Sigmoid colon (tissue), 7 donors: ENCODE measurements at places on chromosomes 2 and 18.
A peak's percentile ranks its signal among the peaks of the same experiment; 100 is the strongest.

GRCh38 chr2:103284750-103285149 is 522.9 kb downstream of the TMEM182 start:
- DNase-seq = no peak

GRCh38 chr2:45651415-45652089 is at the start of gene PRKCE:
Gene PRKCE, plus strand, starts transcription at chr2:45651675.
- peak; percentile 87 for DNase-seq

DNA sequence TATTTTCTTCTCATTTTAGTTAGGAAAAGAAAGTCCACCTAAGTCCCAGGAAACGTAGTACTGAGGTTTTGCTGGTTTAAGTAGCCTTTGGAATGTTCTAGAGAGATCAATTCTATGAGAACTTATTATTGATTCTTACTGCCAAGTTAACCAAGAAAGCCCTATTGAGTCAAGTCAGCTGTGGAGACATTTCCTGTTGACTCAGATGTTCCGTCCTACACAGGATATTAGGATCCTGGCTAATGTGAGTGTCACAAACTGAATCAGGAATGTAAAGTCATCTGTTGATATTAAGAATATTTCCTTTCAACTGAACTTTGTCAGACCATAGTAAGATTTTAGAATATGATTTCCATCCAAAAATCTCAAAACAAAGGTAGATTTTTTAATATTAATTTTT is 654.3 kb downstream of the LRRTM4 start:
- DNase-seq = no peak

- no peak for DNase-seq
Observed at GRCh38 chr2:219422952-219423534, 4.9 kb downstream of the DES start.

- DNase-seq = no peak
Observed at GRCh38 chr2:85222792-85223191, 89.6 kb downstream of the TCF7L1 start.

- no peak for DNase-seq
Observed at GRCh38 chr2:74343316-74343715, at the start of gene SLC4A5. Gene SLC4A5, minus strand, starts transcription at chr2:74343416. Its CDS starts 28,393 bp downstream, at chr2:74315023.

- no peak for DNase-seq
Observed at GRCh38 chr18:23684515-23685197, 4.6 kb upstream of the LAMA3 start.

- DNase-seq = no peak
Observed at GRCh38 chr2:239271471-239271870, 129.3 kb downstream of the HDAC4 start.

GRCh38 chr2:18501729-18502128 is 58.7 kb downstream of the RDH14 start:
- DNase-seq = no peak

- DNase-seq = no peak
Observed at GRCh38 chr2:143686585-143687164, 557.5 kb downstream of the ARHGAP15 start.

- DNase-seq = no peak
Observed at GRCh38 chr2:126894082-126894481, 4.6 kb upstream of the TEX51 start.

- peak; percentile 83 for DNase-seq
Observed at GRCh38 chr2:38499548-38500282, 103.0 kb downstream of the HNRNPLL start.

DNA sequence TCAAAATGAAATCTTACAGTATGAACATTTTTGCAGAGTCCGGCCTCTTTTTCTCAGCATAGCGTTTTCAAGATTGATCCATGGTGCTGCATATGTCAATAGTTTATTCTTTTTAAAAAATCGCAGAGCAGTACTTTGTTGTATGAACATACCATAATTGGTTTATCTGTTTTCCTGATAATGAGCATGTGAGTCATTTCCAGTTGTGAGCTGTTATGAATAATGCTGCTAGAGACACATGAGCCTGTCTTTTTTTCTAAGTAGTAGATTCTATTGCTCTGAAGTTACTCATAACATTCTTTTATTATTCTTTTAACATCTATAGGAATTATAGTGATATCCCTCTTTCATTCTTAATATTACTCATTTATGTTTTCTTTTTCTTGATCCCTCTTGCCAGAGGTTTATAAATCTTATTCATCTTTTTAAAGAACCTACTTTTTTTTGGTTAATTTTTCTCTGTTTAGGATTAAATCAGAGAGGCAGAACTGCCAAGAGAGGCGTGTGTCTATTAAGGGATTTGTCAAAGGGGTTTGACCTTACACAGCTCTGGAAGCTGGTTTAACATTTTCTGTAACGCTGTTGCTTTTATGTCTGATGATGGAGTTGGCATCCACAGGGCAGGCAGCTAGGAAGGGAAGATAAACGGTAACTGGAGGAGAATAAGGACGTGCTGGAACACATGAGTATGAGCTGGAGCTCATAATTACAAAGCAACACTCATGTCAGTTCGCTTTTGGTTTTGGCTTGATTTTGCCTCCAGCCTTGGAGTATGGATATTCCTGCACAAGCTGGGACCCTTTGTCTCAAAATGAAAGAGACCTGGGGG is 47.4 kb downstream of the MGAT5 start:
- no peak for DNase-seq

- DNase-seq = no peak
Observed at GRCh38 chr18:56545464-56545863, 92.9 kb downstream of the TXNL1 start.

DNA sequence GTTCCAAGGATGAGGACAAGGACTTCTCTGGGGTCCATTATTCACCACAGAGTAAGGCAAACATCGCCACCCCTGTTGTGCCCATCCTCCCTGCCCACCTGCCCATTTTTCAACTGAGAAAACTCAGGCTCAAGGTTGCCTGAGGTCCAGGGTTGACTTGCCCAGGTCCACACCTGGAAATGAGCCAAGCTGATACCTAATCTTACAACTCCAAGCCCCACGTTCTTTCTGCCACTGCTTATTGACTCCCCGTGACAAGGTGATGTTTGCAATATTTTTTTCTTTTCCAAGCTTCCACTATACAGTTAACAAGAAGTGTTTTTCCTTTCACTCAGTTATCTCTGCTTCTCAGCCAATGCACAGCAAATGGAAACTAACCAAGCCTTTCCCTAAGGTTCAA is 39.0 kb downstream of the RNF152 start:
- no peak for DNase-seq

- no peak for DNase-seq
Observed at GRCh38 chr18:37553633-37554398, 11.8 kb downstream of the CELF4 start.

GRCh38 chr2:62306751-62307468 is 111.0 kb downstream of the B3GNT2 start:
- DNase-seq = no peak

GRCh38 chr18:79681484-79682387 is 2.1 kb downstream of the CTDP1 start:
- no peak for DNase-seq

GRCh38 chr2:186032102-186032738 is 293.6 kb downstream of the FSIP2 start:
- DNase-seq = no peak

DNA sequence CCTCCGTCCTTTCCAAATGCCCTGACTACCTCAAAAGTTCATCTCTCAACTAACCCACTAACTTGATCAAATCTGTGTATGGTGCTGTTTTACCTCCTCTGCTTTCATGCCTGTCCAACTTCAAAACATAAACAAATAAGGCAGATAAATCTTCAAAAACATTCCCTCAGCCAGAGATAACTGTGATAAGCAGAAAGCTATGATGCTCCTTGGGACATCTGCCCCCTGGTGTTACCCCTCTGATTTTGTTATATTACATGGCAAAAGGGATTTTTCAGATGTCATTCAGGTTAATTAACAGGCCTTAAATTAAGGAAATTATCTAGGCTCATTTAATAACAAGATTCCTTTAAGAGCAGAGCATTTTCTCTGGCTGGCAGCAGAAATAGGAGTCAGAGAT is 810.8 kb upstream of the CHAC2 start:
- DNase-seq = no peak

DNA sequence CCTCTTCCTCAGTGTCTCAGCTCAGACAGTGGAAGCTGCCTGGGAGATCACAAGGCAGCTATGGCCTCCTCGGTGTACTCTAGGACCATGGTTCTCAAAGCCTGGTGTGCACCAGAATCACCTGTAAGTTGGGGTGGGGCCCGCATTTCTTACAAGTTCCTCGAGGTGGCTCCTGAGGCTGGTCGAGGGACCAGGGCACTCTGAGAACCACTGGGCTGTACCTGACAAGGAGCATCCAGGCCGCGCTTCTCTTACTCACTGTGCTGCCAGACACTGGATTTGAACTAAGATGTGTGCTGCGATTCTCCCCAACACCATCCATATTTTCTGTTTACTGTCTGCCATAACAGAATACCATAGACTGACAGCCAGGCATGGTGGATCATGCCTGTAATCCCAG is 59.5 kb downstream of the DIPK1C start:
- DNase-seq = no peak

GRCh38 chr18:3002732-3003131 is 10.2 kb downstream of the LPIN2 start:
- no peak for DNase-seq

DNA sequence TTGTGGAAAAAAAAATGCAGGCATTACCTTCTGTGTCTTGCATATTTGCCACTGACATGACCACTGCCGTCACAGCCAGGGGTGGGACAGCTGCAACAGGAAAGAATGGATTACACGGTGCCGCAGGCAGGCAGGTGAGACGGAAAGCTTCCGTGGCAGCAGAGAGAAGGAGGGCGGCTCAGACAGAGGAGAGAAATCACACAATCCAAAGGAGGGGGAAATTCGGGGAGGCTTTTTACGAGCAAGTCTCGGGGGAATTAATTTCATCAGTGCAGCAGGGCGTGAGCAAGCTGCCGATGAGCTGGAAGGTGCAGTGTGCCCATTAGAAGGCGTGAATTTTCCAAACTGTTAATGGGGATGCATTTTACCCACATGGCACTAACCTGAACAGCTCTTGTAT is 234.8 kb upstream of the PXDN start:
- peak; percentile 27 for DNase-seq

- DNase-seq = no peak
Observed at GRCh38 chr2:47655563-47655880, 127.4 kb upstream of the MSH6 start.

- no peak for DNase-seq
Observed at GRCh38 chr2:128300151-128301020, 18.3 kb downstream of the HS6ST1 start.

- DNase-seq = no peak
Observed at GRCh38 chr18:74291472-74291770, 342 bp downstream of the CYB5A start.

- DNase-seq = no peak
Observed at GRCh38 chr18:13048061-13048595, 57.0 kb downstream of the CEP192 start.

- DNase-seq = no peak
Observed at GRCh38 chr2:134601264-134601663, 117.5 kb downstream of the TMEM163 start.

GRCh38 chr18:55404832-55405465 is 183.0 kb downstream of the TCF4 start:
- DNase-seq = no peak

GRCh38 chr2:161384864-161385263 is 31.2 kb upstream of the TBR1 start:
- no peak for DNase-seq
